CD4-positive, alpha-beta T cell treated with Interleukin-6 at 100 ng/mL for 8 hours (primary cell): ENCODE measurements at places on chromosomes 6 and 20.

DNA sequence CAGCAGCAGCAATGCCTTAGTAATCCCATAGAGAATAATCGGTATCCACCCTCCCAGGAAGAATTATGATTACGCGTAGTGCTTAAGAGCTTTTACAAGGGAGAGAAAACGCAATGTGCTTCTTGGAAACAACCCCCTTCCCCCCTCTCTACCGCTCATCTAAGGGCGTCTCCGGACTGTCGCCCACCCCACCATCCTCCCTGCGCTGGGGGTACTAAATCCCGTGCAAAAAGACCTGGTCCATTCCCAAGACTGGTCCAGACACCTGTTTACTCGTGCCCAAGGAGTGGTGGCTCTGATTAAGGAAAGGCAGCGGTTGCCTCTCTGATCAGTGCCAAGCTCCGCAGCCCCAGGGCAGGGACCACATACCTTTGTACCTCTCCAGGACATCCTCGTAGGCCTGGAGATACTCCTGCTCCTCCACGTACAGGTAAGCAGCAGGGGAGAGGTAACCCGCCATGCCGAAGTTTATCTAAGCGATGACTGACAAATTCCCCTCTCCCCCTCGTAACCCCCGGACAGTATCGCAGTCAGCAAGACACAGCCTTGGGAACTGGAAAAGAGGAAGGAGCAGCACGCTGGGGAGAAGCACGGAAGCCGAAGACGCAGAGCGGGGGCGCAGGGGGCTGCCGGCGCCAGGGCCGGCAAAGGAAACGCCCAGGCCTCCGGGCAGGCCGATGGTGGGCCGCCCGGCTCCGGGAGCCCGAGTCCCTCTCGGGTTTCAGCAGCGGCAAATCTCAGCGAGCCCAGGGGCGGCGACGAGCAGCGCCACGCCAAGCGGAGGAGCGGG is 112.0 kb upstream of the BEND6 start:
- DNase-seq = no peak

GRCh38 chr20:53739799-53740785 is 146.5 kb upstream of the ZNF217 start:
- DNase-seq = peak; percentile 12

DNA sequence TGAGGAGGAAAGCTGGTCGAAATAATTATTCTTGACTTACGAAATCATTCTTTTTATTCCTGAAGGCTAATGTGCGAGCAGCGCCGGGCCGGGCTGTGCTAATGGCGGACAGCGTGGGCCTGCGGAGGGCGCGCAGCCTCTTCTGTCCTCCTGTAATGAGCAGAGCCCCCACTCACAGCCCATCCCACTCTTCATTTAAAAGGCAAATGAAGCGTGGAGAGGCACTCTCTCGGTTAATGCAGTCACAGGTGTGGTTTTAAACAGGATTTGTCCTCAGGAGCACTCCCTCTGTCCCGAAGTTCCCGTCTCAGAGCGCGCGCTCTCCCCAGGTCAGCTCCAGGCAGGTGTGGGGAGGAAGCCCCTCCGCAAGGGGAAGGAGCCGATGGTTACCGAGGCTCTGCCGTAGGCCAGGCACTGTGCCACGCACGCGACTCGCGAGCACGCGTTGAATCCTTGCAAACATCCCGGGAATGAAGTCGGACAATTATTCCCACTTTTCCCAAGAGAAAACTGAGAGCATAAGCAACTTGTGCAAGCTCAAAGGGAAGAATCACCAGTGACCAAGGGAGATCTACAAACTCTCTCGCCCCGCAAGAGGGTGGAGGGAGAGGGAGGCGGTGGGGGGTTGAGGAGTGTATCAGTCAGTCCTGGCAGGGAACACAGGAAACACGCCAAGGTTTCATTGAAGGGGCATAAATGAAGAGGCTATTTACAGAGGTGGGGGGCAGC is 35.5 kb upstream of the ZFAND3 start:
- DNase-seq = no peak

DNA sequence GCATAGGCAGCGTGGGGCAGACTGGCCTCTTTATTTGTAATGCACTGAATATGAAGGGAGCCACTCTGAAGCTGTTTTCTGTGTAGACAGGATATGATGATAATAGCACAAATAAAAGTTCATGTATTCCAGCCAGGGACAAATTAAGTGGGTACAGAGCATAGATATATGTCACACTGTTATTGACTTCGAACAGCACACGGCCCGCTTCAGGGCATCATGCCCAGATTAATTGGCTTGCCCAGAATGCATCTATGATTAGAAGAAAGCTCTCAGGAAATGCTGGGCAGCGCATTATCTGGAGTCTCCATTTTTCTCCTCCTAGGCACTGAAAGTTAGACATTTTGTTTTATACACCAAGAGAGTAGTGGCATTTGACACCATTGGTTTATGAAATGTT is 26.3 kb upstream of the SASH1 start:
- DNase-seq = no peak

GRCh38 chr6:44237813-44238433 is 9.0 kb upstream of the HSP90AB1 start:
- DNase-seq = peak; percentile 75

DNA sequence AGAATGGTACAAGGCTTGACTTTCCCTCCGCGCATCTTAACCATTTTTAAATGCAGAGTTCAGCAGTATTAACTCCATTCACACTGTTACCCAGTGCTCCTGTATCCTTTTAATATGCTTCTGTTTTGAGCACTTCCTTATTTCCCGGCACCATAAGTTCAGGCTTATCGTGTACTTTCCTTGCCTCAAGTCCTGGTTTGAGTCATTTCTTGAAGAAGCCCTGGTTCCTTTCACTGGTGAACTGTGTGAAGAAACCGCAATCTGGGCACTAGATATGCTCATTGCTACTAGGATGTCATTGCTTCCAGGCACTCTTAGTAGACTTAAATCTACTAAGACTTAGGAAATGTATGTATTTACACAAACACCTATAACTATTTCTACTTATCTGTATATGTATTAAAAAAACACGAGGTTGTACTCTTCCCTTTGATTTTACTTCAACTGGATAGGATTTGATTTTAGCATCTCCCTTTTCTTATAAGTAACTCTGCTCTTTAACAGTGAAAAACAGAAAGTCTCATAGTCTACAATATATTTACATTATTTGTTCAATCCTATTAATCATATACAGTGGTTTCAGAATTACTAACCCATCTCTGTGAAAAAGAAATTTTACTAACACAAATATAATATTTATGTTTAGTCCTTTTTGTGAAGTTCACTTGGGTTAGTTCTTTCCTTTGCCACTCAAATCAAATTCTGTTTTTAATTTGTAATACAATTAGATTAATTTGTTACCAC is 135.5 kb downstream of the CDKAL1 start:
- DNase-seq = no peak

GRCh38 chr6:157669747-157670216 is 153.3 kb upstream of the SNX9 start:
- no peak for DNase-seq
